ENCODE measurements at places on chromosomes 13 and 19.

GRCh38 chr13:50401721-50402465 is 386.6 kb downstream of the KCNRG start:
- DNase-seq: no peak

DNA sequence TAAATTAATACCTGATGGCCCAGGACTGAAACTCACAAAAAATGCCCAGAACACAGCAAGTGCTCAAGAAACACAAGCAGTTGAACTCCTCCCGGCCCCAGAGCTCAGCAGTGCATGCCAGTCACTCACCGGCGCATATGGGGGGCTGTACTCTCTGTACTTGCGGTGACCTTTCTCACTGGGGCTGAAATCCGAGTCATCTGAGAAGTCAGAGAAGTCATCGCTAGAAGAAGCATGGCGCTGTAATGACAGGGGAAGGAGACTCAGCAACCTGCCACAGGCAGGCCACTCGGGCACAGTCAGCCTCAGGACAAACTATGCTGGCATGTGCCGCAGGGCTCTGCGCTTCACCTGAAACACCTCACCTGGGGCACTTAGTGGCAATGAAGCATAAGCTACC is 19.7 kb downstream of the ZC3H4 start:
- no peak for DNase-seq

DNA sequence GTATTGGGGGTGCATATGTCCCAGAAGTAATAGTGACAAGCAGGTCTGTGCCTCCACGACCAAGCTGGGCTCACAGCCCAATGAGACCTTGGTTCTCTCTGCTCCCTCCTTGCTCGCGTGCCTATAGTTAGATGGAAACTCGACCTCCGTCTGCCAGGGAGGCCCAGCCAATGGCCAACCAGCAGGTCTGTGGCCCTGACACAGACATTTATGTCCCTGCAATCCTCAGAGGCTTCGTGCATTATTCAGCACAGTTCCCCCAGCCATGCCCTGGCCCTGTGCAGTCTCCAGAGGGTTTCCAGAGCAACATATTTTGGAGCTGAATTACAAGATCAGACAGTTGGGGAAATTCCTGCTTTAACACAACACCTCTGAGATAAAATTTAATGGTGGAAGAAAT is 105.1 kb downstream of the UQCRFS1 start:
- no peak for DNase-seq

- no peak for DNase-seq
These were observed 10.7 kb upstream of the FLT1 start for GRCh38 chr13:28505543-28506135.

- no peak for DNase-seq
These were observed 71.7 kb upstream of the SOX21 start for GRCh38 chr13:94784066-94784465.

- DNase-seq: no peak
These were observed 6.0 kb downstream of the SPATA13 start for GRCh38 chr13:24166561-24166960.

DNA sequence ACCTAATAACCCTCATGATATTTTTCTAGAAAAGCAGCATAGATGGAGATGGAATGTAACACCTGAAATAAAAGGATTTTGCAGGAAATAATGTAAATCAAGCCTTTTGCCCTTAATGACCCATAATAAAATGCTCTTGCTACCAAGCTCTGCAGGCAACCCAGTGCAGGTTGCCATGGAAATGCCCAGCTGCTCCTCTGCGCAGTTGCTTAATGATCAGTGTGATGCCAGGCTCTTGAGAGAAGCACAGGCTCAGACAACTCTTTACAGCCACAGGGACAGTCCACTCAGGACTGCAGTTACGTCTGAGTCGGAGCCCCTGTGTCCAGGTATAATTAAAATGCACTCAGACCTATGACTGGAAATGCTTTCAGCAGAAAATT is 165.5 kb downstream of the LACC1 start:
- no peak for DNase-seq

GRCh38 chr13:99159331-99160061 is 41.2 kb upstream of the UBAC2 start:
- DNase-seq: no peak

- no peak for DNase-seq
These were observed 9.5 kb downstream of the NDUFA11 start for GRCh38 chr19:5893907-5894703.

GRCh38 chr13:57558051-57558467 is 73.5 kb upstream of the PCDH17 start:
- DNase-seq: no peak

GRCh38 chr13:114129649-114130062 is 2.8 kb downstream of the RASA3 start:
- DNase-seq: no peak
